Activated CD4-positive, alpha-beta T cell treated with anti-CD3 and anti-CD28 coated beads for 4 hours (primary cell): ENCODE measurements at places on chromosomes 7 and 10.

- no peak for DNase-seq
Observed at GRCh38 chr10:103888113-103888841, 29.7 kb downstream of the STN1 start.

DNA sequence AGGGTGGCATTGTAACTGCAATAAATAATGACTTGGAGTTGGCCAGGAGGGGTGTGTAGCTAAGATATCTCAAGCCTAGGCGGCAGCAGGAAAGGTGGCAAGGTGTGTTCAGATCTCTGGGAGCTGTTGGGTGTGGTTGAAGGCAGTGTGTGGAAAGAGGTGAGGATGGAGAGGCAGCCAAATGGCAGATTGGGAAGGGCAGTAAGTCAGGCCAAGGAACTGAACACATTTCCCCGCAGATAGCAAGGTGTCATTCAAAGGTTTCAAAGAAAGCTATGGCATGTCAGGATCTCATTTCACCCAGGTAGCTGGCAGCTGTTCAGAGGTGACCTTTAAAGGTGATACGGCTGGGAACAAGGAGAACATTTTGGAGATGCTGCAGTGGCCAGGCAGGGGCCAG lies 586.0 kb upstream of the MGMT start:
- DNase-seq, result no peak

DNA sequence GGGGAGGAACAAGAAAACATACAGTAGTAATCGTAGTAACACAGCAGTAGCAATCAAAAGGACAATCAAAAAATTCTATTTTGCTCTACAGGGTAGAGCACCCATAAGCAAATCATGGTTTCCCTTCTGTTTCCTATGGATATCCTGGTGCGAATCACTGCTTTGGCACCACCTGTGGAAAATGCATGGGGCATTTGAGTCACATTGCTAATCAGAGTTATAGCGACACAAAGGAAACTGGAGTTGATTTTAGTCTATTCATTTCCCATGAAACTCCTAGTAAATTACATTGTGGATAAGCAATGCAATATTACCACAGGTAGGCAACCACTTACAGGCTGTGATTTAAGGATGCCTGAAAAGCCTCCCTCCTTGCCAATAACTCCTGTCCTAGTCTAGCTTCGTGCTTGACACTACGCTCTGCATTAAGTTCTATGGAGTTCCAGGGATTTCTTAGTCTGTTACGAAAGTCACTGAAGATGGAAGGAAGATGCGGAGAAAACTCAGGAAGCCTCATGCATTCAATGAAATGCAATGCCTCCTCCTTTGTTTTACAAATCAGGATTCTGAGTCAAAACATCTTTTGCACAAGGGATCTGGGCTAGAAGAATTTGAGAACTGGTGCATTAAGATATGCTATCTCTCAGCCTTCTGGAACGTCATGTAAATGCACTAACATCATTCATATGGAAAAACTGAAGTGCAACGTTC lies 188.4 kb downstream of the DGKI start:
- no peak for DNase-seq

- no peak for DNase-seq
Observed at GRCh38 chr7:27377988-27378387, 135.4 kb downstream of the EVX1 start.

GRCh38 chr10:111439034-111439842 lies 362.4 kb downstream of the ADRA2A start:
- no peak for DNase-seq

- no peak for DNase-seq
Observed at GRCh38 chr10:132912713-132913558, 29.4 kb downstream of the CFAP46 start.

DNA sequence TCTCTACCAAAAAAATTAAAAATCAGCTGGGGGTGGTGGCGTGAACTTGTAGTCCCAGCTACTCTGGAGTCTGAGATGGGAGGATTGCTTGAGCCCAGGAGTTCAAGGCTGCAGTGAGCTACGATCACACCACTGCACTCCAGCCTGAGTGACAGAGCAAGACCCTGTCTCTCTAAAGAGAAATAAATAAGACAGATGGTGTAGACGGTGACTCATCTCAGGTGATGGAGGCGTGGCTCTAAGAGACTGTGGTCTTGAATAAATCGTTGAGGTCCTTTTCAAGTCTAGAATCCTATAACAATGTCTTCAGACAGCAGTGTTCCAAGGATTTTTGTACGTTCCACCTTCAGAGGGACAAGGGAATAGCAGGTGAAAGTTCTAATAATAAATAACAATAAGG lies 53.8 kb upstream of the PFKFB3 start:
- peak; percentile 47 for DNase-seq

DNA sequence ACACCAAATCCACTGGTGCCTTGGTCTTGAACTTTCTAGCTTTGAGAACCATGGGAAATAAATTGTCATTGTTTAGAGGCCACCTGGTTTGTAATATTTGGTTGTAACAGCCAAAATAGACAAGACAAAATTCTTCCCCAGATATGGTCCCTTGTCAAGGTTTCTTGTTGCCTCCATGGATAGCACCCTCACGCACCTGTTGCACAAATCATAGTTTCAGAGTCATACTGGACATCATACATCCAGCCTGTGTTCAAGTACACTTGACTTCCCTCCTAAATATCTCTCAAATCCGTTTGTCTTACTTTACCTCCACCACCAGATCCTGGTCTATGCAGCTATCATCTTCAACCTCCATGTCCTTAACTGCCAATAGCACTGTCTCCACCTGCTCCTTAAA lies 256.7 kb upstream of the IGFBP3 start:
- no peak for DNase-seq

GRCh38 chr10:93199191-93199751 lies 125.6 kb downstream of the CYP26A1 start:
- DNase-seq, result no peak

DNA sequence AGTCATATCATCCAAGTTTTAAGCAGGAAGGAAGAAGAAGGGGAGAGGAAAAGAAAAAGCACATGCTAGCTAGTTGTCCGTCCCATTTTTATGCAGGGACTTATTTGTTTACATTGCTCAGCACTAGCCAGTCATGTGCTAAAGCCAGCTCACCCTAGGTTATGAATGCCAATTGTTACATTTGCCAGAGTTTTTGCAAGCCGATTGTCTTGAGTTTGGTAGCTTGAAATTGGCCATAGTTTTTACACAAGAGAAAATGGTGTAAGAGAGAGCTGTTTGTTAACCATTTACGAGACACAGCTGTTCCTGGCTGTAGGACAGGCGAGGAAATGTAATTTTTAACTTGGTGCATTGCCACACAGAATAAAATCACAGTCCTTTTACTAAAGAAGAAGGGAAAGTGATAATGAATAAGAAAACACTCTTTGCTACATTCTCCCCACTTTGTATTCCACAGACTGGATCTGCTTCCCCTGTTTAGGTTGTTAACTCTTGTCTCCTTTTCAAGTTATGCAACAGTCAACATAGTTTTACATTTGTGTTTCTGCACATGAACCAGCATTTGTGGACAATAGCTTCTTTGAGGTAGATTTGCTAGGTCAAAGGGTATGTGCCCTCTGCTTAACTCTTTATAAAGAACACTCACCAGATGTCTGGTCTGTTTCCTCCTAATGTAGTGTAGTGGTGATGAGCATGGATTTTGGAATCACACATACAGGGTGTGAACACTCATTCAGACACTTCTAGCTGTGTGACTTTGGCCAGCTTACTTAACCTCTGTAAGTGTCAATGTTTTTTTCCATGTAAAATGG lies 357.2 kb downstream of the LRMDA start:
- DNase-seq, result no peak

- no peak for DNase-seq
Observed at GRCh38 chr10:97185326-97186058, at the start of gene SLIT1. Gene SLIT1 (minus strand): TSS chr10:97185959. CDS start chr10:97185674, 285 bp downstream.

DNA sequence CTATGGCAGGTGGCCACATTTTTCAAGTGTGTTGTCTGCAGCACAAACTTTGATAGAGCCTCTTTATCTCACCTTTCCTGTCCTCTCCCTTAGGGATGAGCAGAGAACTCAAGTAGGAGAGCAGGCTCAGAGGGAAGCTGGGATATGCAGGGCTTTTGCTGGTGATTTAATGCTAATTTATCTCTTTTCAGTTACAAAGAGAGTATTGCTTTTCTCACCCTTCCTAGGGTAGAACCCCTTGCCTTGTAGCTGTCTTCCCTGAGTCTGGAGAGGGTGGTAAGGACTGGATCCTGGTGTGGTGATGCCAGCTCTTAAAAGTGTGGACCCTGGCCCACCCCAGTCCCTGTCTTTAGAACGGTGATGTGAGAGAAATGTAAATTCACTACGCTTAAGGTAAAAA lies 1061.4 kb downstream of the TYW1 start:
- DNase-seq, result no peak

- DNase-seq, result peak; percentile 79
Observed at GRCh38 chr7:7566651-7567611, at the start of gene MIOS. Gene MIOS (plus strand): TSS chr7:7566884. CDS start chr7:7572476, 5,592 bp downstream.
